ENCODE measurements at places on chromosomes 2 and 18.

DNA sequence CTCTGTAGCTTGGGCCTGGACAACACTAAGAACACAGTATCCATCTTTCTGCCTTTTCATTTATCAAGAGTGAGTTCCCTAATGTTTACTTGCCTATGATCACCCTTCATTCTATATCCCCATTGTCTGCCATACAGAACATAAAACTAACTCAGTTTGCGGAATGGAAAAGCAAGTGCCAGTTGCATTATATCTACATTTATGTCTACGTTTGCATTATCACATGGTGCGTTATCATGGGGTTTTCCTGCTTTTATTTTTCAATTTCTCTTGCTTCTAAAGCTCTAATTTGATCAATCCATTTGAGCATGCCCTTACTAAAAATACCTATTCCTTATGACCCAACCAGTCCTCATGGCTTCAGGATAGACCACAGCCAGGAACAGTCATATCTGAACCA lies 421.6 kb upstream of the VWC2L start:
- DNase-seq: no peak

GRCh38 chr2:65382776-65383357 lies 49.5 kb downstream of the SPRED2 start:
- peak; percentile 64 for DNase-seq

- no peak for DNase-seq
These were observed 533.4 kb downstream of the ERBB4 start for GRCh38 chr2:212005085-212005671.

DNA sequence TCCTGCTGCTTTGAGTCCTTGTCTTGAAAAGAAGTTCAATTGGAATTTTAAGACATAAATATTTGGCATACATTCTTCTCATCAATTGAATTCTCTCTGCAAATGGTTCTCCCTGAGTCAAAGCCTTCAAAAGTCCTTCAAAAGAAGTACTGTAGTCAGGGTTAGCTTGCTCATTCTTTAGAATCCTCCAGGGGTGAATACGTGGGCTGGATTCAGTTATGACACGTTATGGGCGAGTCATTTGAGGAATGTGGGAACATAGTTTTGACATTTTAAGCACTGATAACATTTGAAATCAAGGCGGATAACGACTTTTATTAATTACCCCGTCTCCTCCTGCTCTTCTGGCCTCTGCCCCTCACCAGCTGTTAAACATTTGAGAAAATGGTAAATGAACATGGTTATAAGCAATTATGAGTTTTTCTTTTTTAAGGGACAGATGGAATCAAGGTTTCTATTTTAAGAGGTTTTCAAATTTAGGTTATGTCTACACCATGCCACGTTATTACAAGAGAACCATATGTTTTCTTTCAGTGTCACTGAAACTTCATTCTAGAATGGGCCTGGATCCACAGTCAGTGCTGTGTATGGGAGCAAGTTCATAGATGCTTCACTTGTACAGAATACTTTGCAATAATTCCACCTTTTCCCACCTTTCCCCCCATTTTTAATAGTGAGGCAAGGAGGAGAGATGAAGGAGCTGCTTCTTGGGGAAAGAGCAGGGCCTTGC lies 273.1 kb downstream of the TSN start:
- no peak for DNase-seq

DNA sequence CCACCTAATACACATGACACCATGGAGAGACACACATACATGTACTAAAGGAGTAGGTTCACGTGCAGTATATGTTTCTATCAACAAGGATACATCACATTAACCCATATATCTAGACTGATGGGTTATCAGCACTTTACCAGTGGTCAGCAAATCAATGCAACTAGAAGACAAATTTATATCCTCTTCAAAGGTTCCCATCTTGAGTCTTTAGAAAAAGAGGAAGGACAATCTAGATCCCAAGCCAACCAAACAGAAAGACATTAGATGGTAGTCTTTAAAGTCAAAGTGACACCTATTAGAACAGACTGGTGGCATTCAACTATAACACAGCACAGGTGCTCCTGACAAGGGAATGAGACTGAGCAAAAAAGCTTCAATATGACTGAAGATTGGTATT lies 13.8 kb upstream of the SERTAD2 start:
- no peak for DNase-seq

GRCh38 chr2:43127208-43127940 lies 99.0 kb downstream of the ZFP36L2 start:
- DNase-seq: peak; percentile 85

DNA sequence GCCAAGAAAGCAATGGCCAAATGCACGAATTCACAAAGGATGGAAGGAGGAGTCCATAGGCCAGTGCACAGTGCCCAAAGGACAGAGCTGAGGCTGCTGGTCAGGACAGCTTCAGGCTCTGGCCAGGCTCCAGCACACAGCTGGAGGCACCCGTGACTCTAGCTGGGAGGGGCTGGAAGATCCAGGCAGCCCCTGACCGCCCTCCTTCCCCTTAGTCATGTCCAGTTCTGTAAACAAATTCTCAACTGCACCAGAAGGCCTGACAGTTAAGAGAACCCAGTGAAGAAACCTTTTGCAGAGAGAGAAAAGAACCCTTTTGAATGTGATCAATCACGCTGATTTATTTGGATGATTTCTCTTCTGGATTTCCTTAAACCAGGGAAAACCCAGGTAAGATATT lies 7.7 kb upstream of the YWHAQ start:
- DNase-seq: no peak

GRCh38 chr18:3451183-3451988 lies 1.4 kb downstream of the TGIF1 start:
- DNase-seq: peak; percentile 94

DNA sequence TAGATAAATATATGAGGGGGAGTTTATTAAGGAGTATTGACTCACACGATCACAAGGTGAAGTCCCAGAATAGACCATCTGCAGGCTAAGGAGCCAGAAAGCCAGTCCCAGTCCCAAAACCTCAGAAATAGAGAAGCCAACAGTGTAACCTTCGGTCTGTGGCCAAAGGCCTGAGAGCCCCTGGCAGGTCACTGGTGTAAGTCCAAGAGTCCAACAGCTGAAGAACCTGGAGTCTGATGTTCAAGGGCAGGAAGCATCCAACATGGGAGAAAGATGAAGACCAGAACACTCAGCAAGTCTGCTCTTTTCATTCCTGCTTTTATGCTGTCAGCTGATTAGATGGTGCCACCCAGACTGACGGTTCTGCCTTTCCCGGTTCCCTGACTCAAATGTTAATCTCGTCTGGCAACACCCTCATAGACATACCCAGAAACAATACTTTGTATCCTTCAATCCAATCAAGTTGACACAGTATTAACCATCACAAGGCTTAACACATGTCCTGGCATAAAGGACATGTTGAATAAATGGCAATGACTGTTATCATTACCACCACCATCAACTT lies 56.7 kb downstream of the MAPK4 start:
- no peak for DNase-seq

GRCh38 chr2:144989579-144990270 lies 469.8 kb upstream of the ZEB2 start:
- DNase-seq: no peak

DNA sequence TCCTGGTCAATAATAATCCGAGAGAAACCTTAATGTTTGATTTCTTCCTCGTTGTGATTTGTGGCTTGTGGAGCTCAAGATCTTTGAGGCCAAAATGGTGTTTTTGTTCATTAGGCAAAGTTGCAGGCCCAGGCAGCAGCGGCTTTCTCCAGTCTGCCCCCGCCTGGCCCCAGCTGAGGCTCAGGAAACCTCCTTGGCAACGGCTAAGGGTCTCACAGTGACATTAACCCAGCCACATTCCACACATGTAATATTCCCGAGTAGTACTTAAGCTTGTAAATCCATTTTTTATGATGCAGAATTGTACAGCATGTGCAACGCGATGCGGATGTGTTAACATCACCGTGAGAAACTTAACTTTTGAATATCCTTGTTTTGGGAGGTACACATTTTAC lies 200.1 kb downstream of the BCL11A start:
- DNase-seq: no peak

DNA sequence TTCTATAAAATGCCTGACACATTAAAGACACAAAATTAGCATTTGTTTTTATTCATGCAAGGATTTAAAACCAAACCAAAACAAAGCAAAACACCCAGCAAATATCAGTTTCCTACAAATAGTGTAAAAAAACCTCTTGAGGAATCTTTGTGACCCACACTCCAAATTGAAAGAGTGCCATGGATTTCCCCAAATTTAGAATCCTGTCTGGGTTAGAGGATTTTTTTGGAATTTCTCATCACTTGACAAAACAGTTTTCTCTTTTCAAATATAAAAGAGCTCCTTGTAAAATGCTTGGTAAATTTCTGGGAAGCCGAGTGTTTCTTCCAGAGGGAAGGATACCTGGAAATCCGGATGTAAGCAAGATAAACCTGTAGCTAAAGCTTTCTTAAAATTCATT lies 1.7 kb upstream of the FN1 start:
- no peak for DNase-seq

DNA sequence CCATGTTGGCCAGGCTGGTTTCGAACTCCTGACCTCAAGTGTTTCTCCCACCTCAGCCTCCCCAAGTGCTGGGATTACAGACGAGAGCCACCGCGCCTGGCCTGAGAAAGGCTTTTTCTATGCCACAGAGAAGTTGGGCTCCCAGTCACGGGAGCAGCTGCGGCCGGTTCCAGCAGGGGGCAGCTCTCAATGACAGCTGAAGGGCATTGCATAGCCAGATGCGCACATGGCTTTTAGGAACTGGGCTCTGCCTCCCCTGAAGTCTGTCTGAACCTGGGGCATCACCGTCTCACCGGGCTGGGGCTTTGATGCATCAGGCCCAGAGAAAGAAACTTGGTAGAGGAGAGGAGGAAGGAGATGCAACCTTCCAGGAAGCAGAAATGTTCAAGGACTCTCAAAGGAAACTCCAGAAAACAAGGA lies 84.2 kb upstream of the LAPTM4A start:
- no peak for DNase-seq

DNA sequence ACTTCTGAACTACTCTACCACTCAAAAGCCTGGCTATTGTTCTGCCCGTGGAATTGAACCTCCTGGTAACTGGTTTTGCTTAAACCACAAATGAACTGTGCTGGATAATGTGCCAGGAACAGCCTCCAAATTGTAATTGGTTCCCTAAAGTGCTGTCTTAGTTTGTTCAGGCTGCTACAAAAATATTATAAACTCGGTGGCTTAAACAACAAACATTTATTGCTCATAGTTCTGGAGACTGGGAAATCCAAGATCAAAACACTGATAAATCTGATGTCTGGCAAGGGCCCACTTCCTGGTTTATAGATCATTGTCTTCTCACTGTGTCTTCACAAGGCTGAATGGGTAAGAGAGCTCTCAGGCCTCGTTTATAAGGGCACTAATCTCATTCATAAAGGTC lies 149.2 kb upstream of the NCKAP5 start:
- no peak for DNase-seq

DNA sequence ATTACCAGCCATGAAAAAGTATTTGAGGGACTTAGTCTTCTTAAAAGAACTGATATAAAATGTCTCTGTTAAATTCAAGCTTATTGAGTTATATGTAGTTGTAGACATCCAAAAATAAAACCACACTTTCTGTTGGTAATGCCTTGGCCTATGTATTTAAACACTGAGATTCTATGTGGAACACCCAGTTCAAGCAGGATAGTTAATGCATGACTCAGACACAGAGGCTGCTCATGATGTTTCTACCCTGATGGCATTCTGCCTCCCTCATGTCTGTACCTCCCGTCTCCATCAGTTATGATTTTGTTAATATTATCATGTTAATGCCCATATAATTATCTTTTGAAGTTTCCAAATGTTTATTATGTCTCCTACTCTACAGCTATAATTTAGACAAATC lies 164.5 kb downstream of the XIRP2 start:
- DNase-seq: no peak

DNA sequence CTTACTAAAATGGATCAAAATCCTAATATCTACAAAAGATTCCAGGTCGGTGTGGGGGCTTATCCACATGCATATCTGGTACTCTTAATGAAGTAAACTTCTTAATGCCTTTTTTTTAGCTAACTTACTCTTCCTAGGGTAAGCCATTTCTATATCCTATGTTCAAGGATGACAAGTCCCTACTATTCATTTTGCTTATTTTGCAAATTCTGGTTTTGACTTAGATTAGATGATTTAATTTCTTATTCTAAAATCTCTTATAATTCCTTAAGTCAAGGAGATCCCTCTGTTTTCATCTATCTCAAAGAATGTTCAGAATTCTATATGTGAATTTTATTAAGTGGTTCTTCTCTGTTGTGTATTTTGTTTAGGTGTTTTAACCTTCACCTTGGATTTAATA lies 79.7 kb downstream of the KYNU start:
- DNase-seq: no peak

- no peak for DNase-seq
These were observed 30.0 kb upstream of the KLHL14 start for GRCh38 chr18:32802591-32803451.

GRCh38 chr2:20604401-20604911 lies 46.4 kb downstream of the HS1BP3 start:
- no peak for DNase-seq

GRCh38 chr18:26549263-26550094 lies 1.1 kb upstream of the KCTD1 start:
- DNase-seq: no peak

DNA sequence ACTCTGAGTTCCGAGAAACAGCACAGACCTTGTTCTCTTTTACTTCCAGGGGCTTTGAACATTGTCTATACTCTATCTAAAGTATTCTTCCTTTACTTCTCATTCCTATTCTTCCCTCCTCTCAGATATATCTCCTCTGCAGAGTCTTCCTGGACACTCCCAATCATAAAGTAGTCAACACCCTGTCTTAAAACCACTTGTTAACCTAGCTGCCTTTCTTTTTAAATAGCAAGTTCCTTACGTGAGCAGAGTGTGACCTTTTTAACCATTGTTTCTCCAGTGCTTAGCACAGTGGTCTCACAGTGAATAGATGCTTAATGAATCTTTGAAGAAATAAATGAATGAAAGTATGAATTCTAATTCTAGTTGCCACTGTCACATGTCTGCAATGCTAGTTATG lies 47.4 kb downstream of the PTRHD1 start:
- DNase-seq: no peak

DNA sequence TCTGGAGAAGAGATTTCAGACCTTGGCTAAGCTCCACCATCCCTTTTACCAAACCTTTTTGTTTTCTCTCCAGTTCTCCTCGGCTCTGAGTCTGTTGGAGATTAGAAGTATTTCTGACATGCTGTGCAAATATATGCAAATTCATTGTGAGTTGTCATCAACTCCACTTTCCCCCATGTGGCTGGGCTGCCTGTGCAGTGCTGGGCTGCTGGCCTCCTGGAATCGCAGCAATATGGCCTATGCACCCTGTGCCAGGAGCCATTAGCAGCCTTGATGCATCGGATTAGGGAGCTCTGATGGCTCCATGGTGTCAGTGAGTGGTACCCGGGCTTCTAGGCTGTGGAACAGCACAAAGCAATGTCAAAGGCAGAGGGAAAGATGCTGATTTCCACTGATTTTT lies 80.0 kb downstream of the GPR39 start:
- DNase-seq: no peak
